ENCODE measurements at places on chromosomes 7 and 10.

- DNase-seq, result no peak
These were observed 40.0 kb downstream of the ETV1 start for GRCh38 chr7:13949445-13949844.

DNA sequence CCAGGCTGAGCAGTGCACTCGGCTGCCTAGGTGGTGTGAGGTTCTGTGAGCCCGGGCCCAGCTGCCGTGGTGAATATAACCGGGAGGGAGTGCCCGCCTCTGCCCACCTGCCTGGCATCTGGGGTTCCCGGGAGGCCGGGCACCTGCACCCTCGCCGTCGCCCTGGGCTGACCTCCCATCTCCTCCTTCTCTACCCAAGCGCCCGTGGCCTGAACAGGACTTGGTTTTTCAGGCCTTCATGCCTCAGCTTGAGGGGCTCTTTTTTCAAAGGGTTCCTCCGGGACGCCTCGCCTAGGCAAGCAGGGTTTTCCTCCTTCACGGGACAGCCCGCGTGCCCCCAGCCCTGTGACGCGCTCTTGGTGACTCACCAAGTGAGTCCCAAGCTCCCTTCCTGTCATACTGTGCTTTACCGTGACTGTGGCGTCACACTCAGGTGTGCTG, 9.9 kb downstream of the INPP5A start:
- no peak for DNase-seq

DNA sequence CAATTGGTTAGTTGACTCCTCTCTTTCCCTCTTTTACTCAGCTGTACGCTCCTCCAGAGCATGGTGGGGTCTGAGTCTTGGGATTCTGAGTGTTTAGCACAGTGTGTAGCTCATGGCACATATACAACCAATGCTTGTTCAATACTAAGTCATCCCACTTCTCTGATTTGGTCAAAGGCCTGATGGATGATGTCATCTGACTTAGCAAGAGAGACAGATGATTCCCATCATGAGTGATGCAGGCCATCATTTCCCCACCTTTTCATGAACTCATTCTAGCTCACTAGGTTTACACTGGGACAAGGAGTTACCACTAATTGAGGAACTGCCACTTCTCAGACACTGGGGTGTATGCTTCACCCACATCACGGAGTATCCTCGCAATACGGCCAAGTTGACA, 3.8 kb downstream of the ICA1 start:
- no peak for DNase-seq

- no peak for DNase-seq
These were observed 136.3 kb upstream of the LAMB4 start for GRCh38 chr7:108266491-108266890.

GRCh38 chr7:1725199-1725690, 55.2 kb downstream of the ELFN1 start:
- peak; percentile 34 for DNase-seq

DNA sequence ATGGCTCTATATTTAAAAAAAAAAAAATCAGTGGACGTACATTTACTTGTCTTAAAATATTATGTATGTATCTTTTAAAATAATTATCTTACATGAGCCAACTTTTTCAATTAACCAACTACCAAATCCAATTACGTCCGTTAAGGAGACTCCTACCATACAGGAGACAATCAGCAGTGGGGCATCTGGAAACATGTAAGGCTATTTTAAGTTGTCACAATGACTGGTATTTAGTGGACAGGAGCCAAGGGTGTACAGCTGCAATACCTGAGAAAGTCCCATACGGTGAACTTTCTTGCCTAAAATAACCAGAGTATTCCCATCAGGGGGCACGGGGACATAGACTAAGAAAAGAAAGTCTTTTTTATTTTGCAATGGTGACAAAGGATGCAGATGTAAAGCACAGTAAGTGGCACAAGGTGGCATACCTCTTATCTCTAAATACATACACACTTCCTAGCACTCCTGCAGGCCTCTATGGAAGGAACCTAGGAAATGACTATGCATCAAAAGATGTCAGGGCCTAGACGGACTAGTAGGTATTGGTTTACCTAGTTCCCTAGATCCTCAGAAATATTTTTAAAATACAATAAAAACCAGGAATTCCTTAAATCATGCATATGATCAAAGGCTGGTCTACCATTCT, 16.0 kb upstream of the TLL2 start:
- no peak for DNase-seq

GRCh38 chr10:129030603-129030895, 436.5 kb upstream of the MGMT start:
- DNase-seq, result no peak

DNA sequence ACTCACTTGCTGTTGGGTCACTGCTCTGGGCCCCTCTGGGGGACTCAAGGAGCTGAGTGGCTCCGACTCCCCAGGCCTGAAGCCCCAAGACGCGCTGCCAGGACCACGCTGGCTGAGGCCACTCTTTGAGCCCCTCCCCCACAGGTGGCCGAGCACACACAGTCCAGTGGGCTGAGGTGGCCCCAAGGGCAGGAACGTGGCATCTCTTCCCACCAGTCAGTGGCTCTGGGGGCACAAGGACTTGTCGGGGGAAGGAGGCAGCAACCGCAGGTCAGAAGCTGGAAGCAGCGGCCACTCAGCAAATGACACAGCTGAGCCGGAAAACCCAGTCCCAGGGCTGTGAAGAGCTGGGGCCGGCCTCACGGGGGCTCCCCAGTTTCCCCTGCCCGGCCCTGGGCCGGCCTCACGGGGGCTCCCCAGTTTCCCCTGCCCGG, 24.1 kb downstream of the GRIFIN start:
- no peak for DNase-seq

- no peak for DNase-seq
These were observed 678 bp downstream of the SH2B2 start for GRCh38 chr7:102287111-102287980.

DNA sequence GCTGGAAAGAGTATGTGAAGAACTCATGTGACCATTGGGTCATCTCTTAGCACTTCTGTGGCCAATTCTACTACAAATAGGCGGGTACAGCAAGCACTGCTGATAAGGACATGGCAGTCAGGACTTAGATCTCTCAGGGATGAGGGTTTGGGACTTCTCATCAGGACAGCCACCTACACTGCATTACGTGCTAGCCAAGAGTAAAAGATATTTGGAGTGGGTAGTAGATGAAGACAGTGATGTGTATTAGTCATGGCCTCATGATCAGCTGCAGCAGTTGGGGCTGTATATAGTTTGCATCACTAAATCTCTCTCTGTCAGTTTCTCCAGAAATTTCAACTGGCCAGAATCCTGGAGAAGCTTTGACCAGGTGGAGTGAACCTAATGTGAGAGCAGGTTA, 9.2 kb downstream of the TAS2R60 start:
- peak; percentile 22 for DNase-seq

DNA sequence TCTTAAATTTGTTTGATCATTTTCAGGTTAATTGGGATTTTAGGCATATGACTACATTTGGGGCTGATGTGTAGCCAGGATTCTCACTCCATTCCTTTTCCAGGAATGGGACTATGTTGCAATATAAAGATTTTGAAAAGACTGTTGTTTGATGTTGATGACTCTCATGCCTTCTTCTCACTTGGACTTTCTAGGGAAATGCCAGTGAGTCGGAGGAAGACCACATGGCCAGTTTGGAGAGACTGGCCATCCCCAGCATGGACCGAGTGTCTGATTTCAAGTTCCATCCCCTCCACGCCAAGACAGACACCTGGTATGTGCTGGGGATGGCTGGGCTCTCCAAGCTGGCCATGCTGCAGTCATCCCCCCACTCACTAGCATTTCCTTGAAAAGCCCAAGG, 5.5 kb downstream of the IGFBP3 start:
- peak; percentile 11 for DNase-seq

- no peak for DNase-seq
These were observed 116.6 kb downstream of the AOAH start for GRCh38 chr7:36607721-36608095.

DNA sequence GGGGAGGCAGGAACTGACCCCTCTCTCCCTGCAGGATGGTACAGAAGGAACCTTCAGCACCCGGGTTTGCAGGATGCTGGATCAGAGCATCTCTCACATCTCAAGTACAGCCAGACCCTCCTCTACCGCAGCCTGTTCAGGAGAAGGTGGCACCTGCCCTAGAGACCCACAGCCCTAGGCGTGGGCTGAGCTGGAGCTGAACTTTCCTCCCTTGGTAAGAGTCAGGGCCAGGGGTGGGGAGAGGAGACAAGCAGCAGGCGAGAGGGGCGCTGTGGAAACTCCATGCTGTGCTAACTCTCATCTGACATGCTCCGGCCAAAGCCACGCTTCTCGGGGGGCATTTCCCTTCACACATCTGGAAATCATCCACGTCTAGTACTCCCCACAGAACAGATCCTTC, 154.4 kb downstream of the DIP2C start:
- no peak for DNase-seq

- no peak for DNase-seq
These were observed at the start of gene FAM131B for GRCh38 chr7:143362131-143363015. FAM131B (minus strand) TSS chr7:143362713; CDS start chr7:143362603, 110 bp downstream.

DNA sequence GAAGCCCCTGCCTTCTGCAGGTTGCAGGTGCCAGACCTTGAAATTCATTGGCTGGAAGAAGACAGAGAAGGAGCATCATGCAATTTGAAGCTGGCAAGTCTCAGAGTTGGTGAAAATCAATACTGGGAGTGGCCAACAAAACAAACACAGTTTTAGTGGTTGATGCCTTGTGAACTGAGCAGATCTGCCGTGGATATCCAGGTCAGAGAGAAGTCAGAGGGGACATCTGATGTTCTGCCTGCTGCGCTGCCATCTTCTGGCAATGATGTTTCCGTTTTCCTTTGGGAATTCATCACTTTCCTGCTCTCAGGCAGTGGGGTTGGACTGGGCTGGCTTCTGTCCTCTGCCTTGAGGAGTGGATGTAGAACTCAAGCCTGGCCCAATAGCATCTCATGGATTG, 132.0 kb downstream of the RPS24 start:
- no peak for DNase-seq

- DNase-seq, result peak; percentile 56
These were observed 8.2 kb upstream of the MAGI2 start for GRCh38 chr7:79461660-79462059.

DNA sequence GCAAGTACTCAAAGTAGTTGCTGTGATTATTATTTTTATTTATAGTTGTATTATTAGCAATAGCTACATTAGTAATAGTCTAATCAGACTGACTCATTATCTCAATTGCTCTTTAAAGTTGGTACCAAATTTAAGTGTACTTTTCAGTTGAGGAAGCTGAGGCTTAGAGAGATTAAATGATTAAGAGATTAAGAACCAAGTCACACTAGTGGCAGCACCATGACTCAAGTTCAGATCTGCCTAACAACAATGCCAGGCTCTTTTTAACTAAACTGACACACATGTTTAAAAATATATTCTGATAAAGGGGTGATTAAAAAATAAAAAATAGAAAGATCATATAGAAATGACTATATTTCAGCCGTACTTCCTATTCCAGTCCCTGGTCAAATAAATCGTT, 42.0 kb downstream of the FZD1 start:
- DNase-seq, result no peak

- no peak for DNase-seq
These were observed 55.7 kb upstream of the SRPK2 start for GRCh38 chr7:105444342-105444987.

- DNase-seq, result no peak
These were observed 28.7 kb downstream of the ZEB1 start for GRCh38 chr10:31347705-31348104.

DNA sequence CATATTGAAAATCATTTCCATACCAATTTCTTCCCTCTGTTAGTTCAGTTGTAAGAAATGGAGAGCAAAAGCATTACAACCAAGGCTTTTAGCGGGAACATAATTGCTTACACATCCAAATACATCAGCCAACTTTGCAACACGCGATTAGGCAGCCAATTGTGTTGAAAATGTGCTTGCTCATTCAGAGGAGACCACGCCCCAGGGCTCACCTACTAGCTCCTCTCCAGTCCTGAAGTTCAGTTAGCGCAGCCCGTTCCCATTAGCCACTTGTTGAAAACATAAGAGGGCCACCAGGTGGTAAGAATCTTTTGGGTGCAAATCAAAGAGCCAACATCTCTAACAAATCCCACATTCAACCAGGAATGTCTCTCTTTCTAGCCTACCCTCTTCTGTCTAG, 213.2 kb upstream of the MDFIC start:
- no peak for DNase-seq

DNA sequence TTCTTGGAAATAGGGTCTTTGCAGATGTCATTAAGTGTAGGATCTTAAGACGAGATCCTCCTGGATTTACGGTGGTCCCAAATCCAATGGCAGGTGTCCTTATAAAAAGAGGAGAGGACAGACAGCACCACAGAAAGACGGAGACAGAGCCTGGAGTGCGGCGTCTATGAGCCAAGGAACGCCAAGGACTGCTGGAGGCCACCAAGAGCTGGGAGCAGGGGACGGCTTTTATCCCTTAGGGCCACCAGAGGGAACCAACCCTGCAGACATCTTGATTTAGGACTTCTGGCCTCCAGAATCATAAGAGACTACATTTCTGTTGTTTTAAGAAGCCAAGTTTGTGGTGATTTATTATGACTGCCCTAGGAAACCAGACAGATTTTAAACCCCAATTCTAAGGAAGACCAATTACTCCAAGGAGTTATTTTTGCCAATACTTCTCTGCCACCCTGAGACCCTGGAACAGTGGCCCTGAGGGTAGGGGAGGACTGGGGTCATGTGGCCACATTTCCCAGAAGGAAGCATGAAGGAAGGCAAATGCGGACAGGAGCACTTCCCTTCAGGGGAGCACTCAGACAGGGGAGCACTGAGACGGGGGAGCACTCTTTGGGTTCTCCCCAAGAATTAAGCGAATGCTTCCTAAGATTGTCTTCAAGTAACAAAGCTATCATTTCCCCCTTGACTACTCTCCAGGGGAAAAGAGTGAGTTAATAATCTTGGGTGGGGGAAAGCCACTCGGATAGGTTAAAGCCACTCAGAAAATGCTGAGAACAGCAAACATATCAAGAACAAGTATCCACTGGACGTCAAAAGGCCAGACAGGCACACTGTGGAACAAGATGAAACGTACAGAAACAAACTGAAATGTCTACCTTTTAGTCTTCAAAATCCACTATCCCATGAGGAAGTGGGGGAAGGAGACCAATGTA, 67.5 kb downstream of the CHST15 start:
- peak; percentile 29 for DNase-seq

DNA sequence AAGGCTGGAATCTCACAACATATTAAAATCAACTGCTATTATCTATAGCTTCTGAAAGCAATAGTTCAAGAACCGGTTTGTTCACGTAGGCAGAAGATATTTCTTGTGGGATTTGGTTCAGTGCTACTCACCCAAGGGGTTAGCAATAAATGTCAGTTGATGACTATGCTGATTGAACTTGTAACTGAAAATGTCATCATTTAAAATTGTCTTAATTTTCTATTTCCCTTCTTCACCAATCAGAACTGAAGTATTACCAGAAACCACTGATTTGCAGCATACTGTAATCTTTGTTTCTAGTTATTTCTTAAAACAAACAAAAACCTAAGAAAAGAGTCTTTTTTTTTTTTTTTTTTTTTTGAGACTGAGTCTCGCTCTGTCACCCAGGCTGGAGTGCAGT, 46.1 kb downstream of the CPEB3 start:
- no peak for DNase-seq

GRCh38 chr7:21967598-21968003, 21.9 kb upstream of the CDCA7L start:
- no peak for DNase-seq

GRCh38 chr7:11552676-11553296, 279.2 kb downstream of the THSD7A start:
- DNase-seq, result no peak

All from fibroblast of the aortic adventitia (primary cell).